Right hindlimb (tissue), 1 donor: ENCODE measurements at places on chromosomes 4 and X.

DNA sequence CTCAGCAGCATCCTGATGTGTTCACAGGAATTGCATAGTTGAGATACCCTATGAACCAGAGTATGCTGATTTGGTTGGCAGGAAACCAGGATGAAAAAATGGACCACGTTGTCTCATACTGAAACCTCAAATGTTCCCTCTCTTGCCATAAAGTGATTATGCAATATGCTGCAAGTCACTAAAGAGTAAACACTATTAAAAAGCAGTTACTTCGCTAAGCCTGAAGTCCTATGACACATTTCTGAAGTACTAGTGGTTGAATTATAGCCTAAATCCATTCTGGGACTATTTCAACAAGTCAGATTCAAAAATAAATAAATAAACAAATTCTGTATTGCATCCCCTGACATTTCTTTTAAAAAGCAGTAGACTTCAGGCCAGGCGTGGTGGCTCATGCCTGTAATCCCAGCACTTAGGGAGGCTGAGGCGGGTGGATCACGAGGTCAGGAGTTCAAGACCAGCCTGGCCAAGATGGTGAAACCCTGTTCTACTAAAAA, 106.0 kb upstream of the NAP1L5 start:
- DNase-seq = no peak

- no peak for DNase-seq
Measured at GRCh38 chr4:36006226-36006625, 238.1 kb downstream of the ARAP2 start.

- no peak for DNase-seq
Measured at GRCh38 chr4:142293536-142293935, 552.6 kb downstream of the INPP4B start.

DNA sequence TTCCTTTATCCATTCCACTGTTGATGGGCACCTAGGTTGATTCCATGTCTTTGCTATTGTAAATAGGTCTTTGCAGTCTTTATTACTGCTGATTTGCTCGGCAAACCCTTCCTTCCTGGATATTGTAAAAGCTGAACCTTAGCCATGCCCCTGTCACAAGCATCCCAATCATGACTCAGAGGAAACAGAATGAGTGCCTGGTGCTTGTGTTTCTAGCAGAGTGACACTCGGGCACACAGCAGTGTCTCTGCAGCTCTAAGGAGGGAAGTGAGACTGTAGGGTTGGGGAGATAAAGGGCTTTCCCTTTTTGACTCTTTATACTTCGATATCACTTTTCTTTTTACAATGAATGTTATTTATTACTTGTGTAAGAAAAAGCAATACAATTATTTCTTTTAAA, 83.3 kb downstream of the AKAP4 start:
- DNase-seq = no peak

- peak; percentile 54 for DNase-seq
Measured at GRCh38 chr4:17166954-17167353, 268.5 kb upstream of the LDB2 start.
